Stimulated activated CD8-positive, alpha-beta memory T cell treated with anti-CD3 and anti-CD28 coated beads, Interleukin-4, amount 100 ng/mL, for 24 hours (primary cell): ENCODE measurements at places on chromosomes 1 and 21.

- DNase-seq: no peak
These were observed 23.1 kb upstream of the TRAF3IP3 start for GRCh38 chr1:209732725-209733124.

GRCh38 chr1:167434306-167434705 lies 84.0 kb downstream of the CD247 start:
- DNase-seq: no peak

GRCh38 chr1:2380816-2381591 lies 10.3 kb downstream of the MORN1 start:
- no peak for DNase-seq

- no peak for DNase-seq
These were observed 100.2 kb downstream of the SMYD2 start for GRCh38 chr1:214380986-214381695.

- no peak for DNase-seq
These were observed 6.2 kb upstream of the FYB2 start for GRCh38 chr1:56825436-56825835.
